ENCODE measurements at places on chromosomes 7 and 10. TPM values are rescaled to one million over a fixed set of nuclear protein-coding genes. Genes with fewer than 3 reads are reported as not detected.

- no peaks in the 10 kb centered on the region for H3K27me3 ChIP-seq
- H3K4me1 ChIP-seq = peaks cover 9% of the 10 kb centered on the region
- no peak overlapping the region for H3K27ac ChIP-seq
- DNase-seq = no peak
- peaks cover 2% of the 10 kb centered on the region for H3K36me3 ChIP-seq
- H3K4me3 ChIP-seq = no peak overlapping the region
These were observed 23.9 kb downstream of the ST7 start for GRCh38 chr7:116977172-116977571.

Gene SH3PXD2A
- 23.2 TPM for total RNA-seq

GRCh38 chr7:41689815-41690214 is 13.1 kb downstream of the INHBA start:
- H3K4me1 ChIP-seq = no peaks in the 10 kb centered on the region
- no peak for DNase-seq
- peaks cover 3% of the 10 kb centered on the region for H3K27me3 ChIP-seq
- no peaks in the 10 kb centered on the region for H3K36me3 ChIP-seq
- no peak overlapping the region for H3K4me3 ChIP-seq
- no peak overlapping the region for H3K27ac ChIP-seq

Gene AKR1B15
- not detected for total RNA-seq

All from neural crest cell (in vitro differentiated cells).